GM12878 (cell line): ENCODE measurements at places on chromosomes 1 and 21. TPM values are rescaled to one million over a fixed set of nuclear protein-coding genes. Genes with fewer than 3 reads are reported as not detected.

DNA sequence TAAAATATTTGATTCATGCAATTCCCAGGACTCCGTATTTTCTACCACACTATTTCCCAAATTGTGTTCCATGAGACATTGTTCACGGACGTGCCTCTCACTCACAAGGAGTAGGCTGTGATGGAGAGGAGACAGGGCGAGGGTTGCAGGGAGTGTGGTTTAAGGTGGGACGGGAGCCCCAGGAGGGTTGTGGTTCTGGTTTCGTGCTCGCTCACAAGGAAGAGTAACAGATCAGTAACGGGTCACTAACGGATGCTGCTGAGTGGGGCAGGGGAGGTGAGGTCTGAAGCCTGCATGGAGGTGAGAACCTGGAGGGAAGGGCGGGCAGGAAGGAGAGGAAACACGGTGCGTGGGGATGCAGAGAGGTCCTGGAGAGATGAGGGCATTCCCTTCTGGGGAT is 28.8 kb downstream of the TFF3 start:
- peak overlapping the region; percentile 4; the same call in 1 of the 2 replicates for H3K27ac ChIP-seq
- peak overlapping the region; percentile 47 for H3K4me3 ChIP-seq
- H3K27me3 ChIP-seq = no peaks in the 10 kb centered on the region
- H3K36me3 ChIP-seq = no peaks in the 10 kb centered on the region

GRCh38 chr1:77434967-77435366 is 153.1 kb downstream of the AK5 start:
- no peak overlapping the region for H3K4me3 ChIP-seq
- no peaks in the 10 kb centered on the region for H3K36me3 ChIP-seq
- no peaks in the 10 kb centered on the region for H3K4me1 ChIP-seq
- DNase-seq = no peak
- H3K27me3 ChIP-seq = no peaks in the 10 kb centered on the region
- no peak overlapping the region for H3K27ac ChIP-seq

Gene CYP4A22
- not detected in 2 replicates for total RNA-seq

GRCh38 chr21:16302851-16303282 is 573.1 kb downstream of the USP25 start:
- no peak for DNase-seq
- no peak overlapping the region for H3K4me3 ChIP-seq
- H3K27ac ChIP-seq = no peak overlapping the region
- no peaks in the 10 kb centered on the region for H3K36me3 ChIP-seq

DNA sequence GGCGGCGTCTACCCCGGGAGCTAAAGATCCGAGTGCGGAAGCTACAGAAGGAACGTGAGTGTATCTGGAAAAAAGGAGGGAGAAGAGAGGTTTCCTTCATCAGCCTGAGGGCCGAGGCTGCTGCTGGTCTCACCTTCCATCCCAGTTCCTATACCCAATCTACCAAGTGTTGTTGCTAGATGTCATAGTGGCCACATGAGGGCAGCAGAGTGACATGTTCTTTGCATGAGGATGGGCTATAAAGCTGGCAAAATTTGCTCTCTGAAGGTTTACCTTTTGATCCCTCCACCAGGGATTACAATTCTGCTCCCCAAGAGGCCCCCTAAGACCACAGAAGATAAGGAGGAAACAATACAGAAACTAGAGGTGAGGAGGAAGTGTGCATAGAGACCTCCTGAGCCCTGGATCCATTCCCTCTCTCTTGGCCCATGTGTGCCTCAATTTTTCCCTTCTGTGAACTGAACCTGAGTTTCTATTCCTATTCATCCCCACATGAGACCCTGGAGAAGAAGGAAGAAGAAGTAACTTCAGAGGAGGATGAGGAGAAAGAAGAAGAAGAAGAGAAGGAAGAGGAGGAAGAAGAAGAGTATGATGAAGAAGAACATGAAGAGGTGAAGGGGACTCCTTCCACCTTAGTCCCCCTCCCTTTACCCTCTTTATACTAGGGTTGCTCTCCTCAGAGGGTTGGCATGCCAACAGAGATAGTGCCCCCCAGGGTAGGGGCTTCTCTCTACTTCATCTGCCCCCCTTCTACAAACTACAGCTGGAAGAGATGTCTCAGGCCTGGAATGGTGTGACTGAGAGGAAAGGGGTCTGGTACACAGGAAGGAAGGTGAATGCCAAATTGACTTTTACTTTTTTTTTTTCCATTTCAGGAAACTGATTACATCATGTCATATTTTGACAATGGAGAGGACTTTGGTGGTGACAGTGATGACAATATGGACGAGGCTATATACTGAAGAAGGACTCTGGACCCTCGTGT is 13.3 kb downstream of the POLR3GL start:
- H3K4me3 ChIP-seq = no peak overlapping the region
- H3K27me3 ChIP-seq = no peaks in the 10 kb centered on the region
- DNase-seq = no peak
- no peaks in the 10 kb centered on the region for H3K36me3 ChIP-seq
- peak overlapping the region; percentile 99 for H3K27ac ChIP-seq
- H3K4me1 ChIP-seq = peaks cover 46% of the 10 kb centered on the region

DNA sequence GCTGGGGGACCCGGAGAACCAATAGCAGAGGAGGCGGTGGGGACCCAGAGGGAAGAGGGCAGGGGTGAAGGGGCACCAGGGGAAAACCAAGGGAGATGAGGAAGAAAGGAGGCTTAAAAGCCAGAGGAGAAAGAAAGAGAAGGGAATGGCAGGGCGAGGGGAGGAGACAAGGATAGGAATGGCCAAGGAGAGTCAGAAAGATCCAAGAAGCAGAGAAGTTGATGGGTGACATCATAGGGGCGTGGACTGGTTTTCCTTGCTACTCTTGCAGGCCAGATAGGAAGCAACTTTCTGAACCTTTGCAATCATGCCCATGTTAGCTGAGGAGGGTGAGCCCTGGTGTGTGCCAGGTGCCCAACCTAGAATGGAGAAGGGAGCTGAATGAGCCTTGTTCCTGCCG is 5.4 kb downstream of the NPR1 start:
- H3K27me3 ChIP-seq = peaks cover 5% of the 10 kb centered on the region
- no peak for DNase-seq
- no peak overlapping the region for H3K4me3 ChIP-seq
- H3K36me3 ChIP-seq = no peaks in the 10 kb centered on the region

DNA sequence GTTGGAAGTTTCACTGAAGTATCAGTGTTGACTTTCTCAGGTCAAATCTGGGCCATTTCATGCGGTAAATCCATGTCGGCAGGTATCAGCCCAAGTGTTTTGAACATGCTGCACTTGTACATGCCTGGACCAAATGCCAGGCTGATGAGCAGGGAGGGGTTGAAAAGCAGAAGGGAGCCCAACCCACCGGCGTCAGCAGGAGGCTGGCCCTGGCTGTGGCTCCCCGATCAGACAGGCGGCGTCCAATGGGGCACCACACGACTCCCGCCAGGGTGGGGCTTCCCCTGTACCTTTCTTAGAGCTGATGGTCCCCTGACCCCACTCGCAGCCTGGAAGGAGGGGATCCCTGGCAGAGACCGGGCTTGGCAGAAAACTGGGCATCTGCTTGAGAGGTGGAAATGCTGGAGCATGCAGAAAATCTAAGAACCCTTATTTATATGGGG is 540.0 kb downstream of the KIF26B start:
- no peaks in the 10 kb centered on the region for H3K36me3 ChIP-seq
- no peaks in the 10 kb centered on the region for H3K27me3 ChIP-seq
- H3K4me1 ChIP-seq = no peaks in the 10 kb centered on the region

Gene IGSF21
- total RNA-seq = not detected in 2 replicates

Gene TSSK3
- total RNA-seq = 0.82 and 1.2 TPM in 2 replicates

GRCh38 chr1:58104960-58105359 is 441.6 kb downstream of the OMA1 start:
- peaks cover 21% of the 10 kb centered on the region for H3K4me1 ChIP-seq
- no peaks in the 10 kb centered on the region for H3K36me3 ChIP-seq
- H3K27me3 ChIP-seq = no peaks in the 10 kb centered on the region

DNA sequence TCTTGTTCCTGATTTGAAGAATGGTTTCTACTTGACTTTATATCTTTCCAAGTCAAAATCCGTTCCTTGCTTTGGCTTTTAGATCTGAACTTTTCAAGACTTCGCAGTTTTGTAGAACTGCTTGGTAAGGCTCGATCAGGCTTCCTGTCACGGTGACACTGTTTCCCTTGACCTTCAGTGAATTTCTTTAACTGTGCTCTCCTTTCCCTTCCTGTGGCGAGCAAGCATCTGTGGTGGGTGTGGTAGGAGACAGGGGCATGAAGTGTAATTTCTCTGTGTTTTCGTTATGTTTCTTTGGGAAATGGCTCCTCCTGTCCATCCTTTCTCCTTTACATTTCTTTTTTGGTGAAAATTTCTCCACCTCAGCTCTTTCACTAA is 10.4 kb downstream of the STYXL2 start:
- H3K27ac ChIP-seq = no peak overlapping the region
- H3K27me3 ChIP-seq = no peaks in the 10 kb centered on the region
- peaks cover 16% of the 10 kb centered on the region for H3K4me1 ChIP-seq
- DNase-seq = no peak
- H3K36me3 ChIP-seq = no peaks in the 10 kb centered on the region

GRCh38 chr21:18245464-18245967 is 883 bp downstream of the CHODL start:
- H3K27ac ChIP-seq = no peak overlapping the region
- no peaks in the 10 kb centered on the region for H3K4me1 ChIP-seq
- H3K36me3 ChIP-seq = no peaks in the 10 kb centered on the region
- H3K27me3 ChIP-seq = no peaks in the 10 kb centered on the region
- DNase-seq = no peak
